ENCODE measurements at places on chromosomes 5 and 9.

DNA sequence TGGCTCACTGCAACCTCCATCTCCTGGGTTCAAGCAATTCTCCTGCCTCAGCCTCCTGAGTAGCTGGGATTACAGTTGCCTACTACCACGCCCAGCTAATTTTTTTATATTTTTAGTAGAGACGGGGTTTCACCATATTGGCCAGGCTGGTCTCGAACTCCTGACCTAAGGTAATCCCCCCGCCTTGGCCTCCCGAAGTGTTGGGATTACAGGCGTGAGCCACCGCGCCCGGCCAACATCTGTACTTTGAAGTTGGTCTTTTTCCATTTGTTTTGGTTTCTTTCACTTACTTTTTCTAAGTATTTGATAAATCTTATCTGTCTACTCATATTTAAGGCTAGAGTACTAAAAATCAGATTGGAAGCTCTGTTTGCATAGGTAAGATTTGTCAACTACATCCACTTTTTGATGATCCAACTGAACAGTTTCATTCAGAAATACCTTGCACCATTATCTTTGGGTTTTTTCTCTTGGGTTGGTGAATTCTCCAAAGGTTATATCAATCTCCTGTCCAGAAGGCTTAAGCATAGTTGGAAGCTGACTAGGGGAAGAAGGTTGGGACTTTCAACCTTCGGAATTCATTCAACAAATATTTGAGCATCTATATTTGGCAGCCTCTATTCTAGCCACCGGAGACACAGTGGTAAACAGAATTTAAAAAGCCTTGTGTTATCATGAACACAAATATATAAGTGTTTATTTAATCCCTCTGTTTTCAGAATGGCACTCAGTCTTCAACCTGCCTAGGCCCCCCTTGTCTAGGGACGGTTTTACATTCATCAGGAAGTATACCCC lies 489.1 kb downstream of the RAB3C start:
- no peak for DNase-seq

DNA sequence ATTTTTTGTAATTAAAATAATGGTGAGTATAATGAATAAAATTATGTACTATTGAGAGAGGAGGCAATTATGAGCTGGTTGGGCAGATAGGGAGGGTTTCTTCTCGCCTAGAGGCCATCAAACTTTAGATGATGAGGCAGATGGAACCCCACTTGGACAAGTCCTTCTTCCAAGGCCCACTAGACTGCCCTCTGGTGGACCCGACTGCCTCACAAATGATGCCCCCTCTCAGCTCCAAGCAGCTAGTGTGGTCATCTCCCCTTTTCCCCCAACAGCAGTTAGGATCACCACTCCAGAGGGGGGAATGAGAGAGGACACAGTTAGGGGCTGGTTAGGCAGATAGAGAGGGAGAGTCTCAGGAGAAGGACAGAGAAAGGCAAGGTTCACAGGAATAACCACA lies 348.0 kb upstream of the CDH18 start:
- no peak for DNase-seq

DNA sequence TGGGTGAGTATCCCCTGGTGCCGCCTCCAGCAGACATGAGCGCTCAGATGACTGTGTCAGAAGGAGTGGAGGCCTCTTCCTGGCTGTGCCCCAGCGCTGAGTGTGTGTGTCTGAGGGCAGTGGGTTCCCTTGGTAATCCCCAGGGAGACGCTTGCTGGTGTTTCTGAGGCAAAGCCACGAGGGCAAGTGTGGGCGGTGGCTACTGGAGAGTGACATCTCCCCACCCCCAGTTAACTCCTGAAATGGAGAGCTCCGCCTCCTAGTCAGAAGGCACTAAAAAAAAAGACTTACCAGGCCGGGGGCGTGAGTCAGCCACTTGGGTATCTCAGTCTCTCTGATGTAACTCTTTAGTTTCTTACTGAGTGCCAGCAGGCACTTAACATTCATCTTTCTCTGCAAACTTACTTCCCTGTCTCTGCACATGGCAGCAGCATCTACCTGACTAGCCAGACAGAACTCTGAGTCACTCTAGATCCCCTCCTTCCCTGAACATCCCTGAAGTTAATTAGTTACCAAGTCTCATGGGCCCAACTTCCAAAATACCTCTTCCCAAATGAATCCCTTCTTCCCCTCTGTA lies 19.3 kb downstream of the ORM2 start:
- DNase-seq: peak; percentile 74

DNA sequence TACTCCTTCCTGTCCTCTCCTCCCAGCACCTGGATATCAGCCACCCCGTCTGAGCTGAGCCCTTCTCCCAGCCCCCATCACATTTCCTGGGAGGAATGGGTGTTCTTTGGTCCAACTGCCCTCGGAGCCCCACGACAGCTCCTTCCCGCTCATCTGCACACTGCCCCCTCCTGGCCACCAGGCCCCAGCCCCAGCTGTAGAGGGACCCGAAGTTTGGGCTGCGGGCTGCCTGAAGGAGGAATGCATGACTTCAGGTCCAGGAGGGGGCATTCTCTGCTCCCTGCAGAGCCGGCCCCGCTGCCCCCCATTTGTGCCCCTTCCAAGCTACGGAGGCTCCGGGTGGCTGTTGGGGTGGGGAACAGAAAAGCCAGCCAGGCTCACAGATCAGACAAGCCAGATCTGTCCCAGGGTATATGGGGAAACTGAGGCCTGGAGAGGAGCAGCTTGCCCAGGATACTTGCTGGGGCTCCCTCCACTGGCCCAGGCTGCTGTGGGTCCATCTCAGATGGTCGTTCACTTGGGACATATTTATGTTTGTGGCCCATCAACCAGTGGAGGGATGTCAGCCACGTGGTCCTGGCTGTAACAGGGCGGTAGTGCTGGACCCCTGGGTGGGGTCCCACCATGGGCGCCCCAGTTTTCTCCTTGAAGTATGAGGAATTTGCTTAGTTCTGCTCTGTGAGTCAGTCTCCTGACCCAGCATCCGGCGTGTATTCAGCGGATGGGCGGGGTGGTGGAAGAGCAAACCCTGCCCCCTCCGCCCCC lies 33.1 kb downstream of the DAB2IP start:
- DNase-seq: no peak

- no peak for DNase-seq
Measured at GRCh38 chr9:100671898-100672297, 94.0 kb downstream of the CAVIN4 start.

DNA sequence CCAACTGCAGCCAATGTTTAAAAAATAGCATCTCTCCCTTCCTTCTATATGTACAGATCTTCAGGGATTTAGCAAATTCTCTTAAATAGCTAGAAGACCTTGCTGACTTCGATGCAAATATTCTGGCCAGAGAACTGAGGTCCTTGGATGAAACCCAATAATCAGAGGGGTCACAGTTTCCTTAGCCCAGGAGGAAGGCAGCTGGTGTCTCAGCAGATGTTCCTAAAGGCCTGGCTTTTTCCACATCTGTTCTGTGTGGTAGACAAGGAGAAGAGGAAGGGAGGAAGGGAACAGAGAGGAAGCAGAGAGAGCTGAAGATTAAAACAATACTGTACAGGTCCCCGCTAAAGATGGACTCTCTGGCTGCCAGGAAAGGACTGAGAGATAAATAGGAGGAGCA lies 33.1 kb downstream of the BOD1 start:
- no peak for DNase-seq

DNA sequence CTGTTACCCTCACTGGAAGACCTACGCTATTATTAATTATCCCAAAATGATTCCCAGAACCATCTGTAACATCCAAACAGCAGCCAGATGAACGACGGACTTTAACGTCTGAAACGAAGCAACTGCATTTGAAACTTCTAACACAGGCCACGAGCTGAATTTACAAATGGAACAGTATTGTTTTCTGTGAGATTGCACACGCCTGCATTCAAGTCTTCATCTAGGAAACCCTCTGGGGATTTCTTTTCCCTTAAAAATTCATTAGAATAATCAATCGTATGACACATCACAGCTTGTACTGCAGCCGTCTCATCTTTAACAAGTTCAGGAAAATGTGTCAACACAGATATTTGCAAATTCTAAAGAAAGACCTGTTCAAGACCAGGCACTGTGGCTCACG lies 80.2 kb downstream of the MYO10 start:
- DNase-seq: no peak

DNA sequence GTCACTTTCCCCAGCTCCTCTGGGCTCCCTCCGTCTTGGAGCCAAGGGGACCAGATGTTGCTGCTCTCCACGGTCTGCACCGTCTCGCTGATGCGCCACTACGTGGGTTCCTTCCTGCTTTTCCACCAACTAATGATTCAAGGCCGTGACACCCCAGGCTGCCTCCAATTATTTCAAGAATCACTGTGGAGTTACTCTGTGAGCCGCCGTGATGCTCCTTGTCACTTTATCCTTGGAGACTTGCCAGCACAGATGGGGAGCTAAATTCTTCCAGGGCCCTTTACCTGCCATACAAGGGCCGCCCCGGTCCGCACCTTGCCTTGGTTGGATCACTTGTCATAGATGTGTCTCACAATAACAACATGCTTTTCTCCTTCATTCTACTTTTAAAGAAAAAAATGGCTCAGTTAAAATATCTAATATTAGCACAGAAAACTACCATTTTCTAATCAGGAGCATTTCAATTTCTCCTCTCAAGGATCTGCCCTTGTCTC lies 202.0 kb downstream of the FSTL4 start:
- no peak for DNase-seq

DNA sequence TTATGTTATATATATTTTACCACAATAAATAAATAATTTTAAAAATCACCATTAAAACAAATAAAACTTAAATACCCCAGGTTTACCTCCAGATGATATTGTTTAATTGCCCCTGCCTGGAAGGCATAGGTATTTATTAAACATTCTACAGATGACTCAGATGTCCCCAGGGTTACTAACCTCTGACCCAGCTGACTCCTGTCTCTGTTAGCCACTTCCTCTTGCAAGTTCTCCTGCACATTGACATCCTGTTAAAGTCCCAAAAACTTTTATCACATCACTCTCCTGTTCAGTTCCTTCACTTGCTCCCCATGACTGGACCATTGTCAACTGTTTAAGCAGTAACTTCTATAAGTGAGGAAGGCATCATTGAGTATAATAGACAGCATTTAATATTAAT lies 37.0 kb upstream of the RAB3C start:
- DNase-seq: no peak

GRCh38 chr5:74655206-74655605 lies 14.7 kb upstream of the ENC1 start:
- DNase-seq: no peak

DNA sequence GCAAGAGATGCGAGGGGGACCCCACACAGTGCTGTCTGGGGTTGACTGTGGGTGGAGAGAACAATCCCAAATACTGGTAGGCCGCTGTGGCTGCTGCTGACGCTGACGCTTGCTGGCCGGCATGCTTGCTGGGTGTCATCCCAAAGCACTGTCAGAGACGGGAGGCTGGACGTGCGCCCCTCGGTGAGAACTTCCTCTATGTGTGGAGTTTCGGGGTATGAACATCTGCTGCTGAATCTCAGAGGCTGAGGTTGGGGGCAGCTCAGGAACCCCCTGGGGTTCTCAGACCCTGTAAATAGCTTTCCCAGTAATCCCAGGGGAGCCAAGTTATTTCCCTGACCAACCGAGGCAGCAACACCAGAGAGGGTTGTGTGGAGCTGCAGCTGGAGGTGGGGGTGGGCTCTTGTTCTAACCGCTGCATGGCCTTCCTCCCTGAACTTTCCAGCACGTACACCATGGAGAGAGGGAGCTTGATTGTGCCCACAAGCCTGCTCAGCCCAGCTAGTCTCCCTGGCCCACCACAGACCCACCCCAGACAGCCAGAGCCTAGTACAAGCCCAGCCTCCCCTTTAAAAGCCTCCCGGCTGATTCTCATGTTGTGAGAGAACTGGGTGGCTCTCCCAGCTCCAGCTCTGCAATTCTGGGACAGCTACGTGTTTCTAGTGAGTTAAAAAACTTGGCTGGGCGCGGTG lies 21.8 kb upstream of the SLC12A7 start:
- DNase-seq: no peak

- DNase-seq: no peak
Measured at GRCh38 chr9:32264170-32264864, 120.1 kb upstream of the ACO1 start.

- peak; percentile 40 for DNase-seq
Measured at GRCh38 chr9:98774746-98775145, 21.6 kb downstream of the ANKS6 start.

DNA sequence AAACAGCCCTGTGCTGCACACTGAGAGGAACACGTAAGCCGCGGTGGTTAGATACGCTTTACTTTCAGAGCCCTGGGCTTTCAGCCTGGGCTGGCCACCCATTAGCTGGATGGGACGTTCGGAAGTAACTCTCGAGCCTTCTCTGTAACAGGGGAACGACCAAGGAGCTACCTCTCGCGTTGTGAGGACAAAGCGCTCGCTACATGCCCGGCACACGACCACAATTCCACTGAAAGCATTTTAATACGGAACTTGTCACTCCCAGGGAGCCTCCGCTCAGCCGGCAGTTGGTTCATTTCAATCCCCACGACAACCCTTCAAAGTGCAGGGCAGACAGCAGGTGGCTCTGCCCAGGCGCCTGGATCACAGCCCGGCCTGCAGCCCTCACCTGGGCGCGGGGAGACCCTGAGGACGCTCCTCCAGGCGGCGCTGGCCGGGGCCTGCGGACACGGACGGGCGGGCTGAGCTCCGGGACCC lies 368 bp downstream of the SURF1 start:
- no peak for DNase-seq

GRCh38 chr9:136521537-136521936 lies 24.3 kb downstream of the NOTCH1 start:
- no peak for DNase-seq

- no peak for DNase-seq
Measured at GRCh38 chr5:136703706-136704105, 338.4 kb upstream of the TRPC7 start.

DNA sequence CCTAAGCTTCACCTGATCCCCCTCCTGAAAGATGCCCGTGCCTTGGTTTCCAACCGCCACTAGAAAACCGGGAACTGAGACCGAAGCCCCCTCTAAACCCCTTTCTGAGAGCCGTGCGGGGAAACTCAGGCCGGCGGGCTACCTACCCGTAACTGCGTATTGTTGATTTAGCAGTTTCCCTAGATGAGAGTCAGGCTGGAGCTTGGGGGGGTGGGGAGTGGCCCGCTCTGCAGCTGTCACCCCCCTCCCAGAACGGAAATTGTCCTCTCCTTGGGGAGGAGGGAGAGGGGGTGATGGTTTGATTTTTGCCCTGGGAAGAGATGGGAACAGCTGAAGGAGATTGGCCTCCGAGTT lies 2.5 kb downstream of the CXXC5 start:
- no peak for DNase-seq

DNA sequence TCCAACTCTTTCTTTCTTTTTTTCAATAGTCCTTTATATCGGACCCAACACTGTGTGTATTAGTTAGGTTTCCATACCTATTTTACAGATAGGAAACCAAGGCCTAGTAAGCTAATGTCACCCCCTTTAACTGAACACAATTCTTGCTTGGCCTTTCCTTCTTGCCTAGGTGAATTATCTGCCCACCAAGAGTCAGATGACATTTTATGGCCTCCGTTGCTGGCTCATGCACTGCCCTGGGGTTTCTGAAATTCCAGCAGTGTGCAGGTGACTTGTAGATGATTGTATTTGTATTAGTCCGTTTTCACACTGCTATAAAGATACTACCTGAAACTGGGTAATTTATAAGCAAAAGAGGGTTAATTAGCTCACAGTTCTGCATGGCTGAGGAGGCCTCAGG lies 293.8 kb downstream of the GAS1 start:
- no peak for DNase-seq

GRCh38 chr9:134178768-134179551 lies 14.6 kb upstream of the RNU6ATAC start:
- peak; percentile 1 for DNase-seq

- no peak for DNase-seq
Measured at GRCh38 chr5:71663191-71663969, 55.7 kb upstream of the CARTPT start.

Measured in CD4-positive, alpha-beta T cell treated with Interleukin-17A for 4 hours (primary cell).